ENCODE measurements at places on chromosomes 2 and 18.

DNA sequence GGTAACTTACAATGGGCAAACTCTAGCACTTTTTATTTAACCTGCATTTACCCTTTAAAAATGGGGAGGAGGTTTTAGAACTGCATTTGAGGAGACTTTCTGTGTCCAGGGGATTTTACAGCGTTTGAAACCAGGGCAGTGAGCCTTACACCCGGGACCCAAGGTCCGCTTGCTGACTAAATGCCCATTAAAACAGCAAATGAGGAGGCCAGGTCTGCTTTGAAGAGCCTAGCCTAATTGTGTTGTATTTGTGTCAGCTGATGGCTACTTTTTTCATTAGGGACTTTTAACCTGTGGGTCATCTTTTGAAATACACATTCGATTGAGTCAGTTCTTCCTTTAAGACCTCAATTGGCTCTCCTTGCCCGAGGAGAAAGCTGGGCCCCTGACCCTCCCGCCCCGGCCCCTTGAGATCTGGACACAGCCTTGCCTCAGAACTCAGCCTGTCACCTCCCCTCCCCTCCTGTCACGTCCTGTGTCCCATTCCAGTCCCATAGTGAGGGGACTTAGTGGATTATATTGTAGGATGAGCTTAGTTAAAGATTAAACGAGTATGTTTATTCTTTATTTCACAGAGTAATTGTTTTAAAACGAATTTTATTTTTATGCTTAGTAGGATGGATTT is 69.0 kb downstream of the KLHL29 start:
- no peak for DNase-seq

DNA sequence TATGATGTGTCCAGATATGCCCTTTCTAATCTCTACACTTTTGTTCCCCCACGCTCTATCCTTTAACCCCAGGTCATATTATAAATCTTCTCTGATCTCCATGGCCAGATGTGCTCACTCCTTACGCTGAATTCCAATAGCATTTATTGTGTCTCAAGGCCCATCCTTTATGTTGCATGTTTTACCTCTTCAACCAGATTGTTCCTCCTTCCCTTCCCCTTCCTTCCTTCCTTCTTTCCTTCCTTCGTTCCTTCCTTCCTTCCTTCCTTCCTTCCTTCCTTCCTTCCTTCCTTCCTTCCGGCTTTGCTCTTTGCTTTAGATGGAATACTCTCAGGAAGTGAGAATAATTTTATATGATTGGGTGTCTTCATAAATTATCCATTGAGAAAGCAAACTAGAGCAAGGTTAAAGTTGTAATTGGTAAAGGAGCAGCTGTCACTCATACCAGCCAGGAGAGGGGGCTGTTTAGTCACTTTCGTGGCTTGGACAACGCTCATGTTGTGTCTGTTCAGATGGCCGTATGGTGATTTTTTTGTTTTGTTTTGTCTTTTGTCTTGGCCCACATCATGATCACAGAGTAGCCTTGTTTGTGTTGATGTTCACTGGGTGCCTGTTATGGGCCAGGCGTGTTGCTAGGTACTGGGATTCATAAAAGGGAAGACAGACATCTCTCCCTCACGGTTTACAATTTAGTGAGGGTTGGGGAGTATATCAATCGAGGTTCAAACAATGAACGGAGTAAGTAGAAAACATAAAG is 68.0 kb downstream of the DAW1 start:
- DNase-seq, result no peak

DNA sequence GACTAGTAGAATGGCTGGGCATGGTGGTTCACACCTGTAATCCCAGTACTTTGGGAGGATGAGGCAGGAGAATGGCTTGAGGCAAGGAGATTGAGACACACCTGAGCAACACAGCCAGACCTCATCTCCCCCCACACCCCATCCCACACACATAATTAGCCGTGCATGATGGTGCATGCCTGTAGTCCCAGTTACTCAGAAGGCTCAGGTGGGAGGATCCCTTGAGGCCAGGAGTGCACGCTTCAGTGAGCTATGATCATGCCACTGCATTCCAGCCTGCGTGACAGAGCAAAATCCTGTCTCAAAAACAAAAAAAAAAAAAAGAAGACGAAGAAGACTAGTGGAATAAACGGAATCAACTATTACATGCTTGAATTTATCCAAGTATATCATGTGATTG is 150.0 kb downstream of the STK39 start:
- no peak for DNase-seq

- DNase-seq, result no peak
Measured at GRCh38 chr18:71431171-71431570, 1113.0 kb downstream of the CBLN2 start.

- DNase-seq, result no peak
Measured at GRCh38 chr2:29811378-29811777, 110.0 kb downstream of the ALK start.

GRCh38 chr2:178877874-178878273 is 70.7 kb upstream of the TTN start:
- DNase-seq, result no peak

DNA sequence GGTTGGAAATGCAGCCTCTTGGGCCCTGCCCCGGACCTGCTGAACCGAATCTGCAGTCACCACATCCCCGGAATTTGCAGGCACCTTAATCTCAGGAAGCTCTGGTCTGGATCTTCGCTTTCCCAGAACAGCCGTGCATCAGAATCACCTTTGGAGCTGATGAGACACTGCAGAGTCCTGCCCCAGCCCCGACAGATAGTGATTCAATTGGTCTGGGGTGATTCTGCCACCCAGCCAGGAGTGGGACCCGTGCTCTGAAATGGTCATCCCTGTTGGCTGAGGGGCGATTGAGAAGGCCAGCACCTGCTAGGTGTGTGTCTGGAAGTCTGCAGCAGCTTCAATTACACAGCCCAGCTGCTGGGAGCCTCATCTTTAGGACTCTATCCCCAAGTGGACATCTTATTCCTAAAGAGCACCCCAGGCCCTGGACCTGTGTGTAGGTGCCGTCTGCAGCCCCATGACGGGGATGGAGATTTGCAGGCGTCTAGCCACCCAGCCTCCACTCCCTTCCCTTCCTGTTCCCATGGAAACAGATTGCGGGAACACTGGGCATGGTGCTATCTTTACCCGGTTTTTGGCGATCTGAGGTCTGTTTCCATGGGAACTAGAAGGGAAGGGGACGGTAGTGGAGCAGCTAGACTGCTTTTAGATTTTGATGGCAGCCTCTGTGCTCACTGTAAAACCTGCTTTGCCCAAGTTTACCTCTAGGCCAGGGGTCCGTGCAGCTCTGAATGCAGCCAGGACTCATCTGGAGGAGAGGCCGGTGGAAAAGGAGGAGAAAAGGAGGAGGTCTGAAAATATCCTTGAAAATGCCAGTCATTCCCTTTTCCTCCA is 156.1 kb downstream of the LDLRAD4 start:
- no peak for DNase-seq

GRCh38 chr18:23330423-23330822 is 122.7 kb upstream of the RIOK3 start:
- no peak for DNase-seq

DNA sequence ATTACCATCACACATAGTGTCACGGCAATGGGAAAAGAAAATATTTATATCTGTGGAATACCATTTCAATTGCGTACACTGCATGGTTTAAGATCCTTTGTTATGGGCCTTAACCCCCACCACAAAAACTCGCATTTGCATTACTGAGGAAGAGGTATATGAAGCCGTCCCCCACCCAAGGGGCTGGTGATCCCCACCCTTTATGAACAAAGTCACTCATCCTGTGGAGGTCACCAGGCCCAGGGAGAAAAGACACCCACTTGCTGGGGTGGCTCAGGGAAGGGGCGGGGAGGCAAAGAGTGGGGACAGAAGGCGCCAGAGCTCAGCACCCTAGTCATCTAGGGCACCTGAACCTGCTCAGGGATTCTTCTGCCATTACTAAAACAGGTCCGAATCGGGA is 133.8 kb downstream of the ZNF516 start:
- DNase-seq, result no peak

- DNase-seq, result no peak
Measured at GRCh38 chr2:3759331-3759730, 56.0 kb downstream of the DCDC2C start.

- no peak for DNase-seq
Measured at GRCh38 chr2:43745457-43745856, 28.4 kb upstream of the DYNC2LI1 start.

- no peak for DNase-seq
Measured at GRCh38 chr2:231452799-231453508, 11.3 kb downstream of the NCL start.

DNA sequence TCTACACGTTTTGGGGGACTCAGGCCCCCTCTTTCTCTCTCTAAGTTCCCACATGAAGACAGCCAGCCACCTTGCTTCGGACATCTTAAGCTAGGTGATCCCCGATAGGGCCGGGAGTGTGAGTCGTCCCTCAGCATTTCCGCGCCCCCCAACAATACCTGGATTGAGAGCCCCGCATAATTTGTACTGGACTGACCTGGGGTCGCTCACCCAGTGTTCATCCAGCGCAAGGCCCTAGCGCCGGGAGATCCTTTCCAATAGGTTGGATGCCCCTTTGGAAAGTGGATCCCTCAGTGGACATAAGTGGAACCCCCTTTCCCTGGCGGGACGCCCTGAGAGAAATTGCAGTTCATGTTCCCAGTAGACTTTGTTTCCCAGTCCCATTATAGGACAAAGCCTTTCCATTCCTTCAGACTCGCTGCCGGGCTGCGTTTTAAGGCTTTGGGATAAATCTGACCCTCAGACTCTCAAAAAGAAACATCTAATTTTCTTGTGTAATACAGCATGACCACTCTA is 77.8 kb upstream of the KCNH7 start:
- DNase-seq, result no peak

GRCh38 chr2:86807468-86808275 is 17.0 kb upstream of the CD8A start:
- no peak for DNase-seq

GRCh38 chr2:156470975-156471583 is 34.9 kb downstream of the GPD2 start:
- DNase-seq, result no peak

GRCh38 chr2:55771612-55772011 is 78.0 kb upstream of the PNPT1 start:
- DNase-seq, result no peak

GRCh38 chr2:233112776-233113452 is 52.8 kb downstream of the INPP5D start:
- no peak for DNase-seq

DNA sequence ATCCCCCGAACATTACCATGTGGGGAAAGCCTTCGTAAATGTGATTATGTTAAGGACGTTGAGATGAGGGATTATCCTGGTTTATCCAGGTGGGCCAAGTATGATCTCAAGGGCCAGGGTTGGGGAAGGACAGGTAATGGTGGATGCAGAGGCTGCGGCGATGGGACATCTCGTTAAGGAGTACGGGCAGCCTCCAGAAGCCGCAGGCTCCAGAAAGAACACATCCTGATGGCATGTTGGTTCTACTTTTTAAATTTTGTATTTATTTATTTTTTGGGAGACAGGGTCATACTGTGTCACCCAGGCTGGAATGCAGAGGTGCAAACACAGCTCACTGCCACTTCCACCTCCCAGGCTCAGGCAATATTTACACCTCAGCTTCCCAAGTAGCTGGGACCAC is 86.2 kb upstream of the RAB6C start:
- no peak for DNase-seq

- no peak for DNase-seq
Measured at GRCh38 chr18:59779979-59780378, 82.8 kb upstream of the CCBE1 start.

- no peak for DNase-seq
Measured at GRCh38 chr18:7696780-7697179, 129.7 kb downstream of the PTPRM start.

- no peak for DNase-seq
Measured at GRCh38 chr2:28544405-28544921, 48.6 kb downstream of the PLB1 start.

DNA sequence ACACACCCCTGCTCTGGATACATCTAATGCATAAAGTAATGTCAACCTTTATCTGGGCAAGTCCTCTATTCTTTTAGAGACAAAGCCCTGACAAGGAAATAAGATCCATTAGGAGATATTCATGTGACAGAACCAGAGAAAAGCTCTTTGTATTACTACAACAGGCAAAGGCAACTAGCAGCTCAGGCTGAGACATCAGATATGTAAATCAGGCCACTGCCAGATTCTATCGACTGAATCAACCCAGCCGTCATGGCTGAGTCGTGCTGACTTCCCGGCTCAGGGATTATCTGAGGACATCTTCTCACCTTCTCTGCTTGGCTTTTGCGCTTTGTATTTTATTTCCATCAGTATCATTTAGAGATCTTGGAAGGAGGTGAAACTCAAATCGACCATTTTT is 294.5 kb downstream of the PLCL1 start:
- DNase-seq, result no peak

DNA sequence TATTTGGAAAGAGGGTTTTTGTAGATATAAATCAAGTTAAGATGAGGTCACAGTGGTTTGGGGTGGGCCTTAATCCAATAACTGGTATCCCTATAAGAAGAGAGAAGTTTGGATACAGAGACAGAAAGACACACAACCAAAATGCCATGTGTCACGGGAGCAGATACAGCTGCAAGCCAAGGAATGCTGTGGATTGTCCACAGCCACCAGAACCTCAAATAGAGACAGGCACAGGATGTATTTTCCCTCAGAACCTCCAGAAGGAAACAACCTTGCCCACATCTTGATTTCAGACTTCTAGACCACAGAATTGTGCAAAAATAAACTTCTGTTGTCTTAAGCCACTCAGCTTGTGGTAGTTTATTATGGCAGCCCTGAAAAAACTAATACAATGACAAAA is 105.5 kb downstream of the GCA start:
- DNase-seq, result no peak

DNA sequence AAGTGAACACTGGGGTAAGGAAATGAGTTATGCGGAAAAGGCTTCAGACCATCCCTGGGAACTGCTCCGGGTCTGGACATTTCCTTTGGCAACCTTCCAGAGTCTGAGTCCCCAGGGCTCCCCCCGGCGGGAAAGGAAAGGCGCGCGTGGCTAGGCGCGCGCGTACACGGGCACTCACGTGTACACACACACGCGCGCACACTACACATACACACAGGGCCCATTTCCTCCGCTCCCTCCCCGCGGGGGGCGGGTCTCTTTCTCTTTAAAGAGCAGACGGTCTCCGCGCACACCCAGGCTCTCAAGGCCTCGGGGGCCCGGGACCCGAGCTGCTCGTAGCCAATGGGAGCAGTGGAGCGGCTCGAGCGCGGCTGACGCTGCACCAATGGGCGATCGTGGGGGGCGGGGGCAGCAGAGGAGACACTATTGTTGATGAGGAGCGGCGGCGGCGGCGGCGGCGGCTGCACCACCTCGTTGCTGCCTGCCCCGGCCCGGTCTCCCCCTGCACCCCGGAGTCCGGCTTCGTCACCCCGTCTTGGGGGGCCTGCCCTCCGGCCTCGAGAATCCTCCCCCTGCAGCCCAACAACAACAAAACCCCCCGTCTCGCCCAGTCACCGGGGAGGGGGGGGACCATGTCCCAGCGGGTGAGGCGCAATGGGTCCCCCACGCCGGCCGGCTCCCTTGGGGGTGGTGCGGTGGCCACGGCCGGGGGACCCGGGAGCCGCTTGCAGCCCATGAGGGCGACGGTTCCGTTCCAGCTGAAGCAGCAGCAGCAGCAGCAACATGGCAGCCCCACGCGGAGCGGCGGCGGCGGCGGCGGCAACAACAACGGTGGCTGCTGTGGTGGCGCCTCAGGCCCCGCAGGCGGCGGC is at the start of gene FAM117B:
Gene FAM117B (plus strand): TSS at position 414 of the 872 bp plus-strand sequence. CDS start 219 bp downstream, at position 633.
- peak; percentile 96 for DNase-seq
